ENCODE measurements at places on chromosomes 3 and 15.

GRCh38 chr3:116440196-116440595 lies 5.1 kb downstream of the LSAMP start:
- no peak for DNase-seq

DNA sequence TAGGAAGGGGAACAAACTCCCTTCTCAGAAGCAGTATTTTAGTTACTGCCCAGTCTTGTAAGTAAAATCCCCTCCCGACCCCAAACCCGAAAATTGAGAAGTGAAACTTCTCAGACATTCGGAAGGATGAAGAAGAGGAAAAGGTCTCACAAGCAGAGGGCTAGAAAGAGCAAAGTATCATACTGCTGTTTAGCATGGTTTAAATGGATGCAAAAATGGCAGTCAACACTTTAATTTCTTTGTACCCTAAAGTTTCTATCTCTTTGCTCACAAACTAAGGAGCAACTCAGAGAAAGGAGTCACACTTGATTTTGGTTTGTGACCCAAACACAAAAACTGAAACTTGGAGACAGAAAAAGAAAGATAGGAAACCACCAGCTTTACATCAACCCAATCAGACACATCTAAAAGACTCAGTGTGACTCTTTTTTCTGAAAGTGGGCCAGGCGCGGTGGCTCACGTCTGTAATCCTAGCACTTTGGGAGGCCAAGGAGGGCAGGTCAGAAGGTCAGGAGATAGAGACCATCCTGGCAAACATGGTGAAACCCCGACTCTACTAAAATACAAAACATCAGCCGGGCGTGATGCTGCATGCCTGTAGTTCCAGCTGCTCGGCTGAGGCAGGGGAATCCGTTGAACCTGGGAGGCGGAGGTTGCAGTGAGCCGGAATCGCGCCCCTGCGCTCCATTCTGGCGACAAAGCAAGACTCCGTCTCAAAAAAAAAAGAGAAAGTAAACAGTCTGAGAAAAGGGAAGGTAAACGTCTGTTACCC lies 63.2 kb upstream of the ATP11B start:
- no peak for DNase-seq

DNA sequence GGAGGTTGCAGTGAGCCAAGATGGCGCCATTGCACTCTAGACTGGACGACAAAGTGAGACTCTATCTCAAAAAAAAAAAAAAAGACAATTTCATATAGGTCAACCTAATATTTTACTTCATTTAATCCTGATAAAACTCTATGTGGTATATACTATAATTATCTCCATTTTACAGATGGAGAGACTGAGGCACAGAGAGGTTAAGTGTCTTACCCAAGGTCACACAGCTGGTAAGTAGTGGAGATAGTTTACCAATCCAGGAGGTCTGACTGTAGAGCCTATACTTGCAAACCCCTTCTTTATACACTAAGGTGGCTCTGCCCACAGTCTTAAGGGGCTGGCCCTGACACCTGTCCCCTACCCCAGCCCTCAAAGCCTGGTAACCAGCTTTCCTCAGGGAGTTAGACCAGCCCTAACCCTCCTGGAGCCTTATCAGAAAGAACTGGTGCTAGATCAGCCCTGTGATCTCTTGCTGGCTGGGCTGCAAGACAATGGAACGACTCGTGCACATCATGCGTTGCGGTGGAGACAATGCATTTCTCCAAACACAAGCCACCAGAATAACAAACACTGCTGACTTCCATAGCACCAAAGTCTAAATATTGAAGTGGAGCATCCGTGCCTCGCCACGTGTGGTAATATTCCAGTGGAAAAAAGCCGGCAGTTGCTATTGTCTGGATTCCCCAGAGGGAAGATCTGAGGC lies 60.0 kb upstream of the SMAD3 start:
- DNase-seq, result no peak

GRCh38 chr3:40714771-40715345 lies 190.1 kb downstream of the ZNF621 start:
- DNase-seq, result no peak

- DNase-seq, result no peak
These were observed 1.3 kb downstream of the DENND6A start for GRCh38 chr3:57691411-57692132.

All from stomach (tissue), 19 donors.